ENCODE measurements at places on chromosomes 6 and 20. TPM values are rescaled to one million over a fixed set of nuclear protein-coding genes. Genes with fewer than 3 reads are reported as not detected.

EPB41L1 gene
- total RNA-seq: 42.2 TPM

ELOVL2 gene
- total RNA-seq: 0.85 TPM

PGC gene
- not detected for total RNA-seq

GSTA1 gene
- 0.26 TPM for total RNA-seq

F13A1 gene
- not detected for total RNA-seq

BNIP5 gene
- total RNA-seq: not detected

GMPR gene
- total RNA-seq: 11.6 TPM

SAPCD1 gene
- total RNA-seq: 0.79 TPM

C20orf141 gene
- total RNA-seq: not detected

ELOVL4 gene
- total RNA-seq: 5.4 TPM

PKIB gene
- total RNA-seq: 6.5 TPM

FAM217A gene
- total RNA-seq: not detected

NFS1 gene
- 55.8 TPM for total RNA-seq

PRRT1 gene
- total RNA-seq: 0.39 TPM

TREML2 gene
- not detected for total RNA-seq

ATP5F1E gene
- total RNA-seq: 21.0 TPM

WASF1 gene
- total RNA-seq: 6.6 TPM

COL9A3 gene
- 0.39 TPM for total RNA-seq

INSM1 gene
- not detected for total RNA-seq
